ENCODE measurements at places on chromosomes 12 and 14.

GRCh38 chr12:3182426-3182825 is 105.2 kb downstream of the TSPAN9 start:
- no peak for DNase-seq

GRCh38 chr12:102454808-102455760 is 25.3 kb downstream of the IGF1 start:
- peak; percentile 38 for DNase-seq

DNA sequence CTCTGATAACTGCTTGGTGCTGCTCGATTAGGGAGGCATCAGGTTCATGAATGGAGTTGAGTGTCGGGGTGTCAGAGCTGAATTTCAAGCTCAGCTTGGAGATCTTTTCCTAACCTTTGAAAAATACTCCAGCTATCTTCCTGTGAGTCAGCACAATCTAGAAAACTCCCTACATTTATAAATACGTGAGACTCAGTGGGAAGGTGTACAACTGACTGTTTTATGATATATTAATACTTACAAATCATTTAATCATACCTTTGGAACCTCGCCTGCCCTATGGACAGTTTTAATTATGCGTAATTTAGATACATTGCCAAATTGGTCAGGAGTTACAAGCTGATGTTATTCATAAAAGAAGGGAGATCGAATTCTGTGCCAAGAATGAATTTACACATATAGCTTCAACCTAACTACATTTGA is 961 bp downstream of the CMAS start:
- peak; percentile 25 for DNase-seq

GRCh38 chr14:80560800-80561657 is 349.7 kb upstream of the DIO2 start:
- no peak for DNase-seq

DNA sequence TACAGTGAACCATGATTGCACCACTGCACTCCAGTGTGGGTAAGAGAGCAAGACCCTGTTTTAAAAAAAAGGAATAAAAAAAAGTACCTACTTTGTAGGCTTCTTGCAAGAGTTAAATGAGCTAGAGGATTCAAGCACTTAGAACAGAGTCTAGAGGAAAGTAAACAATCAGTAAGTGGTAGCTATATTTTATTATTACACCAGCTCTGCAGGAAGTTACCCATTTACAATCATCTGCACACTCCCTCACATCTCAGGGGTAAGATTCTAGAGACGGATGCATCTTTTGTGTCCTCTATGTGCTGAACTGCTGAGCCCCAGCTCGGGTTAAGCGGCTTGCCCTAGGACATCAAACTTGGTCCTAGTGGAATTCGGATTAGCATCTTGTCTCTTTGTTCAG is 67.3 kb downstream of the KCNK10 start:
- DNase-seq: no peak

GRCh38 chr14:82224610-82225009 is 691.0 kb upstream of the SEL1L start:
- DNase-seq: no peak

DNA sequence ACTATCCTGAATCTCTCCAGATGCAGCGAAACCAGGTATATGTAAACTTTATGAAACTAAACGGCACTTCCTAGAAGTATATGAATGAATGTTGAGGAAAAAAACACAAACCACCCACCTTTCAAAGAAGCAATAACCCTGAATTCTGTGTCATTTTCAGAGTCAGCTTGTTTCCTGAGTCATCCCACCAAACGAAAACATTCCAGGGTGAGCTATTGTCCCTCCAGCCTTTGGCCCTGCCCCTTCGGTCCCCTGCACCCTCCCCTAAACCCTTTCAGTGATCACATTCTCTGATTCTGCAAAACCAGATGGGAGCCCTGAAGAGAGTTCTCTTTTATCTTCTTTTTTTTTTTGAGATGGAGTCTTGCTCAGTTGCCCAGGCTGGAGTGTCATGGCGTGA is 202.6 kb upstream of the ALG10B start:
- no peak for DNase-seq

DNA sequence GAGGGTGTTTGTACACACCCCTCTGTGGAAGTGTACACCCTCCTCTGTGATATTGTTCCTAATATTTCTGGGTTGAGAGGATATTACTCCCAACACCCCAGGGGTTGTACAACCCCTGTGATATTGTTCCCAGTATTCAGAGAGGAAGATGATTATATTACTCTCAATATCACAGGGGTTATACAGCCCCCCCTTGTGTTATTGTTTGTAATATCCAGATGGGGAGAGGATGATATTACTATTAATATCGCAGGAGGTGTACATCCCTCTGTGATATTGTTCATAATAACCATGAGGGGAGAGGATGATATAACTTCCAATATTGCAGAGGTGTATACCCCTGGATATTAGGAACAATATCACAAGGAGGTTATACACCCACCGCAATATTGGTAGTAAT is 566.1 kb upstream of the MIS18BP1 start:
- no peak for DNase-seq

- no peak for DNase-seq
Observed at GRCh38 chr12:3247629-3248161, 170.5 kb downstream of the TSPAN9 start.

DNA sequence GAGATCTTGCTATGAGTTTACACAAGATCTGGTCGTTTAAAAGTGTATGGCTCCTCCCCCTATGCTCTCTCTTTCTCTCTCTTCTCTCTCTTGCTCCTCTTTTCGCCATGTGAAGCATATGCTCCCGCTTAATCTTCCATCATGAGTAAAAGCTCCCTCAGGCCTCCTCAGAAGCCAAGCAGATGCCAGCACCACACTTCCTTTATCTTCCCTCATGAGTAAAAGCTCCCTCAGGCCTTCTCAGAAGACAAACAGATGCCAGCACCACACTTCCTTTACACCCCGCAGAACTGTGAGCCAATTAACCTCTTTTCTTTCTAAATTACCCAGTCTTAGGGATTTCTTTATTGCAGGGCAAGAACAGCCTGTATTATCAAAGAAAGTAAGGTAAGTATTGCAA is 152.4 kb downstream of the SEC23A start:
- DNase-seq: no peak

GRCh38 chr12:31315044-31315715 is 10.8 kb downstream of the SINHCAF start:
- DNase-seq: peak; percentile 16

GRCh38 chr12:66143868-66144267 is 13.3 kb upstream of the LLPH start:
- DNase-seq: no peak

DNA sequence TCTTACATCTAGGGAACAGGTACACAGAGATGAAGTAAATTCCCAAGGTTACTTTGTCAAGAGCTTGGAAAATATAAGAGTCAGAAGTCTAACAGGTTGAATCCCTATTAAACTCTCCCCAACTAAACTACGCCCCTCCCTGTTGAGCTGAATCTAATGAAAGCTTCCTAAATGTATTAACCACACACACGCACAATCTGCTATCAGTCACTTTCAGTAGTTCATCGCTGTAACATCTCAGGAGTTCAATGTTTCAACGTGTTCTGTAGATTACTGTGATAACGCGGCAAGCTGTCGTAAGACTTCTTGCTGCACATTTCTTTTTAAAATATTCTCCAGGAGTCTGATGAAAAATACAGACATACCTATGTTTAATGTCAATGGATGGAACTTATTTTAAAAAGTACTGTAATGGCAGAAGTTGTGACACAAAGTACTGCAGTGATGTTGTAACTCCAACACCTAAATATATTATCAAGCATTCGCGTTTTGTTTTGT is 612 bp upstream of the SLC25A3 start:
- DNase-seq: no peak

GRCh38 chr14:99207456-99207855 is 64.5 kb downstream of the BCL11B start:
- no peak for DNase-seq

DNA sequence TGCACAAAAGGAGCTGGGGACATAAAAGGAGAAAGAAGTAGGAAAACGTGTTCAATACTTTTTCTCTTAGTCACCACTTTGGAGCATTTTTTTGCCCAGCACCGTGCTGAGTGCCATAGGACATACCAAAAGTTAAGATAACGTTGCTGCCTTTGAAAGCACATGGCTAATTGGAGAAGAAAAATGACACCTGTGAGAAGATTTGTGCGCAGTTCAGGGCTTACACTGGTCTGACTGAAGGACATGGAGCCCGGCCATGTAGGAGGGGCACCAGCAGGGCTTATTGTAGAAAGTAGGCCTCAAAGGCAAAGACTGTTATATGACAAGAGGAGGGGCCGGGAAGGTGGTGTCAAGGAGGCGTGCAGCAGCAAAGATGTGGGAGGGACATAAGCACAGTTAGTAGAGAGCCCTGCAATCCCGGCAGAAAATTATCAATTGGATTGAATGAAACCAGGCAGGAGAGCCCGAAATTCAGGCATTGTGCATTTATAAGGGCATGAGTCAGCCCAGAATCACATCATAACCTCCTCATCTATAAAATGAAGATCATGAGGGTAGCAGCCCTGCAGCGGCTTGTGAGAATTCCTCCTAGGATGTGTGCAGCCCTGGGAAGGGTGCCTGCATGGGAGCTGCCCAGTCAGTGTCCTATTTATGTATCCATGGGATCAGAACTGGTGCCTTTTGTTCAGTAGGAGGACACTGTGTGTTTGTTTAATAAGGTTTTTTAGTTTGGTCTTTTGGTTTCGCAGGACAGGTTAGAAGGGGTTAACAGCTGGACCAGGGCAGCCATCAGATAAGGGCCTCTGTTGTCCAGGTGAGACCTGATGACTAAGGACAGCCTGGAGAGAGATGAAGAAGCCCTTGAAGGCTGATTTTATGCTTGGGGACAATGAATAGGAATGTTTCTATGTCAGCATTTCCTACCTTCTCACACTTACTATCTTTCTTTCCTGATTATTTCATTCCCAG is 122.4 kb downstream of the GPR135 start:
- DNase-seq: peak; percentile 57

- no peak for DNase-seq
Observed at GRCh38 chr14:102929241-102930137, 7.0 kb downstream of the AMN start.

DNA sequence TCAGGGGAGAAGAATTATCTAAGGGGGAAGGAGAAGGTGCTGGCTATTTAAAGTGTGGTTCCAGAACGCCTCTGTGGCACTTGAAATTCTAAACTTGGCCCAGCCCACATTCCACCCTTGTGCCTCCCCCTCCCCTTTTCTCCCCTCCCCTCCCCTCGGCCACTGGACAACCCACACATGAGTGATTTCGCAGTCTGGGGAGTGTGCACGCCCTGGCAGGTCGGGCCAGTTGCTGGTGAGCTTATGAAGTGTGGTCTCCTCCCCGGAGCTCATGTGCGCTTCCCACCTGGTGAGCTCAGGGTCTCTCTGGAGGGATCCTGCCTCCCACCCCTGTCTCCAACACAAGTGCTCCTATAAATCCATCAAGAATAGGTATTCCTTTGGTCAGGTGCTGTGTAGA is at the start of gene SLC6A13:
Gene SLC6A13, minus strand, starts transcription at position 20 of the 400 bp plus-strand sequence. CDS start 2,784 bp downstream, outside the sequence.
- DNase-seq: no peak

GRCh38 chr12:40534828-40535227 is 157.4 kb upstream of the CNTN1 start:
- DNase-seq: no peak

DNA sequence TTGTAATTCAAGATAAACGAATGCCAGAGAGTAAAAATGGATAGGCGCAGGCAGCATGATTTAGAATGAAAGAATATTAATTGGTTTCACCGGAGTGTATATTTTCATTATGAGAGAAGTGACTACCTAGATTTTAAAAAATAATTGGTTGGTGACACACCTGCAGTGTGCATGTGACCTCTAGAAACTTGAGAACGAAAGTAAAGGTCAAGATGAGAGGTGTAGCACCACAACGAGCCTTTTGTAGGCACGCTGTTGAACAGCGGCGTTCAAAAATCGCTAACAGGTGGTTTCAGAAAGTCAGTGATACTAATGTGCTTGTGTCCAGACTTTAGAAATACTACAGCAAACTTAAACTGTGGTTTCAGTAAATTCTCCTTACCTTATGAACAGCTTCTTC is 123.8 kb downstream of the NPAS3 start:
- no peak for DNase-seq

DNA sequence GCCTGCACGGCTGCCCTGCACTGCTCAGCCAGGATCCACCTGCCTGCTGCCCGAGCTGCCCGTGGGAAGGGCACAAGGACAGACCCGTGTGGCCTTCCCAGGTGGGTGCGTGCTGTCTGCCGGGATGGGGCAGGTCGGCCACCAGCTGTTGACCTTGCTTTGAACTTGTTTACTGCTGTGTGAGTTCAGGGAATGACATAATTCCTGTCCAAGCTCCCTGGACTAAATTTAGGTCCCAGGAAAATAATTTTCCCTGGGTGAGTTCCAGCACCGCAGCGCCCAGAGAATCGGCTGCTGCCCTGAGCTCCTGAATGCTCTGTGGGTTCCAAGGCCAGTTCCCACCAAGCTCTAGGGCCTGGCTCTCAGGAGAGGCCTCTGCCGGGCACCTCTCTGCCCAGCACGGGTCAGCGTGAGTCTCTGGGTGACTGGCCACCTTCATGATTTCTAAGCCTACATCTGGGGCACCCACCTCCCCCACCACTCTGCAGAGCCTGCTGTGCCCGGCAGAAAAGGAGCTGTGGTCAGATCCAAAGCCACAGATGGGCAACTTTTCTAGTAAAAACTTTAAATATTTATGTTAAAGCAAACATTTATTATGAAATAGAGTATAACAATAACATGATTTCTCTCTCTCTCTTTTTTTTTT is 27.2 kb upstream of the MLXIP start:
- peak; percentile 14 for DNase-seq

- peak; percentile 36 for DNase-seq
Observed at GRCh38 chr14:65137648-65138307, 35.5 kb upstream of the MAX start.

DNA sequence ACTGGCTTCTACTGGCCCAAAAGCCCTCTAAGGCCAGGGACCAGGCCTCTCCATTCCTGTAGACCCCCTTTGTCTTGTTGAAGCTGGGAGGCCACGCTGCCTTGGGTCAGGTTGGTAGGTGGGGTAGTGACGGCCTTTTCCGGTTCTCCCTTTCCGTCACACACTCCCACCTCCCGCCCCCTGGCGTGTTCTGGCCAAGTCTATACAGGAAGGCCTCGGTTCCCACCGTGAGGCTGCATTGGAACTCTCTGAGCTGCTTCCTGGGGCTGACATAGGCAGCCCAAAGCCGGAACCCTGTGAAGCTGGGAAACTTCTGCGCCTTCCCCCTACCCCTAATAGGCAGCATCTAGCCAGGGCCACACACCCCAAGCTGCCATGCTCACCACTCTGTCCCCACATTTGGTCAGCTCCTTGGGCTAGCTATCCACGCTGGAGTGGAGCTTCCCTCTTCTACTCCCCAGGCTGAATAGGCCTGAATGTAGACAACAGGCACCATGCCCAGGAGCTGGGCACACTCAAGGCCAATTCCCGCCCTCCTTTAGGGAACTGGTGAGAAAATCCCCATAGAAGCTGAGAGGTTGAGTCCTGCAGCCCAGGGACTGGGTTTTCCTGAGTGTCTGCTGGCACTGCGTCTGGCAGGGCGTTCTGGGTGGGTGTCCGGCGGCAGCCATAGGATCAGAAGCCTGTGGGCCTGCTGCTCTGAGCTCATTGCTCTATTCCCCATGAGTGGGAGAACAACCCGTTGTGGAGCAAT is 35.7 kb downstream of the RIN3 start:
- no peak for DNase-seq

All from fibroblast of pulmonary artery (primary cell).